ENCODE measurements at places on chromosomes 1 and 21.

DNA sequence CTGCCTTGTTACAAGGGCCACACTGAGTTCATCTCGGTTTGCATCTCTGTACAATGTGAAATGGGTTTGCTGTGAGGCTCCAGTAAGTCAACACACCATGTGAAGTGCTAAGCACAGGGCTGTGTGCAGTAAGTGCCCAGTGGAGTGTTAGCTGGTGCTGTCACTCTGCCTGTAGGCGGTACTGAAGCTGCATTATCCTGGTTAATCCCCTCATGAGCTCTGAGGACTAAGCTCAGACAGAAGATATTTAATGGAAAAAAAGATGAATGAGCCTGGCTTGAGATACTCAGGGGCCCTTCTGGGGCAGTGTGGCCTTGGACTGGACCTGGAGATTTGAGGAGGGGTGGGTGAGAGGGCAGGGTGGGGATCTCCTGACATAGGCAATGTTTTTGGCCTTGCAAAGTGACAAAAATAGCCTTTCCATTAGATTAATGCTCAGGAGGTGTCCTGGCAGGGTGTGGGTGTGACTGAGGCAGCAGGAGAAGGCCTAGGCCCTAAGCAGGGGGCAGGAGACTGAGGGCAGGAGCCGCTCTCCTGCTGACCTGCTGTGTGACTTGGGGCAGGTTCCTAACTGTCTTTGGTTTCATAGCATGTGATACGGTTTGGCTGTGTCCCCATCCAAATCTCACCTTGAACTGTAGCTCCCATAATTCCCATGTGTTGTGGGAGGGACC, 570.5 kb downstream of the PTPRU start:
- no peak for DNase-seq

DNA sequence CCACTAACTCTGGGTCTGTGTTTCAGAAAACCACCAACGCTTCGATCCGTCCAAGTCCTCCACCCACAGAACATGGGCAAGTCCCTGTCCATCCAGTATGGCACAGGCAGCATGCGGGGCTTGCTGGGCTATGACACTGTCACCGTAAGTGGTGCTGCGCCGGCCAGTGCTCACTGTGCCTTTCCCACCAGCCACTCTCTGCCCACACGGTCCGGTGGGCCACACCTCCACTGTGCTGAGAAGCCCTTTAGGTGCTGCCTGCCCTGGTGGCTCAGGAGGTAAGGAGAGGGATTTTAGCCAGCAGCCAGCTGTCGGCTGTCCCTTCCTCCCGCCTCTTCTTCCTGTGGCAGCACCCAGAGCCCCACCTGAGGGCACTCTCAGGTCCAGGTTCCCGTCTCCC, 33.9 kb downstream of the PROK1 start:
- no peak for DNase-seq

DNA sequence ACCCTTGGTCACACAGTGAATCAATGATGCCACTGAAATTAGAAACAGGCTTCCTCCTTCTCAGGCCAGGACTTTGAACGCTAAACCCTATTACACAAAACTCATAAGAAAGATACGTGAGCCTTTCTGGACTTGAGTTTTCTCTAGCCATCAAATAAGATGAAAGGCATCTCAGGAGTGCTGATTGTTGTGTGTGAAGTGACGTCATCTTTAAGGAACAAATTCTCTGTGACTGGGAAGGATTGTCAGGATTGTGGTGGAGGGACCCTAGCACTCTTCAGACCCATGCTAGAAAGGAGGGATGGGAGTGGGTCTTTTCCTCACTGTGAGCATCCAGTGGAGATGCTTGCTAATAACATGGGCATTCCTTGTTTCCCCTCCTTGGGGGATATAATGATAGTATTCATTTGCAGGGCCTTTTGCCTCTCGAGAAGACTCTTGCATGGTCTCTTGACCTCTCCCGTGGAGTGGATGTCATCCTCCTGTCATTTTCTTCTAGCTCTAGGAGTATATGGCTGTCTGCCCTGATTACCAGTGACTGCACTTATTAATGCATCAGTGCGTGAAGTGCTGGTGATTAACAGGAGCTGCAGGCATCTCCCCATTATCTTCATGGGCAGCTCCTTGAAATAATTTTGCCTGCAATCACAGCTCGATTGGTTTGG, 39.9 kb downstream of the SPATA46 start:
- DNase-seq = no peak

GRCh38 chr1:79042117-79042516, 35.6 kb upstream of the ADGRL4 start:
- no peak for DNase-seq

GRCh38 chr1:72177711-72178110, 104.6 kb downstream of the NEGR1 start:
- no peak for DNase-seq

- no peak for DNase-seq
These were observed 33.3 kb downstream of the LAMB3 start for GRCh38 chr1:209618756-209619420.

GRCh38 chr1:8294170-8294697, 23.7 kb upstream of the SLC45A1 start:
- no peak for DNase-seq

- DNase-seq = no peak
These were observed 21.7 kb upstream of the SLC44A3 start for GRCh38 chr1:94798462-94798861.

DNA sequence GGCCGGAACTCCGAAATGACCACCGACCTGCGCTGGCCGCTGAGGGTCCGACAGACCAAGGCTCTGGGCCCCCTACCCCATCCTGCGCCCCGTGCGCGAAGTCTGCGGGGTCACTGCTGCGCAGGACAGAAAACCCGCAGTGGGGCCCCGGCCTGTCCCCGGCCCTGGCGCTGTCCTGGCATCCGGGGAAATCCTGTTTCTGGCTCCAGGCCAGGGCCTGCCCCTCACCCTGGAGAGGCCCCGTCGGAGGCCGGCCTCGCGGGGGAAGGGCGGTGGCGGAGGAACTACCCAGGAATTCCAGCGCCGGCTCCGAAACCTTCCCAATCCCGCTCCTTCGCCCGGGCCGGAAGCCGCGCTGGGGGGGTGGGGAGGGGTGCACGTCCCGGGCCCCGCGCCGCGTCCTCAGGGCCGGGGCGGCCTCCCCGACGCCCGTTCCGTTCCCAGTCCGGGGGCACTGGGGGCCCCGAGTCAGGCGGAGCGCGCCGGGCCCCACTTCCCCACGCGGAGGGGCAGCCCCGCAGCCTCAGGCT, 77.0 kb downstream of the MORN1 start:
- peak; percentile 75 for DNase-seq

GRCh38 chr1:81366173-81366572, 434.6 kb upstream of the ADGRL2 start:
- no peak for DNase-seq

GRCh38 chr1:223266632-223267172, 97.3 kb downstream of the SUSD4 start:
- DNase-seq = no peak

DNA sequence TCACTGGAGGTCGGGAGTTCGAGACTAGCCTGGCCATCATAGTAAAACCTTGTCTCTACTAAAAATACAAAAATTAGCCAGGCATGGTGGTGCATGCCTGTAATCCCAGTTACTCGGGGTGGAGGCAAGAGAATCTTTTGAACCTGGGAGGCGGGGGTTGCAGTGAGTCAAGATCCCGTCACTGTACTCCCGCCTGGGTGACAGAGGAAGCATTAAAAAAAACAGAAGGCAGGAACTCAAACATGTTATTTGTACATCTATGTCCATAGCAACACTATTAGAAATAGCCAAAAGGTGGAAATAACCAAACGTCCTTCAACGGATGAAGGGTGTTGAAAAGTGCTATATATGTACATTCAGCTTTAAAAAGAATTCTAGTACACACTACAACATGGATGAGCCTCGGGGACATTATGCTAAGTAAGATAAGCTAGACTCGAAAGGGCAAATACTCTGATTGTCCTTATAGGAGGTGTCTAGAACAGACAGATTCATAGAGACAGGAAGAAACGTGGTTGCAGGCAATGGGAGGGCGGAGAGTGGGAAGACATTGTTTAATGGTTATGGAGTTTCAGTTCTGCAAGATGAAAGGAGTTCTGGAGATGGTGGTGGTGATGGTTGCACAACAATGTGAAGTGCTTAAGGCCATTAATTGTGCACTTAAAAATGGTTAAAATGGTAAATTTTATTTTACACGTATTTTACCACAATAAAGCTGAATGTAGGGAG, 19.2 kb downstream of the NLRP3 start:
- DNase-seq = no peak

DNA sequence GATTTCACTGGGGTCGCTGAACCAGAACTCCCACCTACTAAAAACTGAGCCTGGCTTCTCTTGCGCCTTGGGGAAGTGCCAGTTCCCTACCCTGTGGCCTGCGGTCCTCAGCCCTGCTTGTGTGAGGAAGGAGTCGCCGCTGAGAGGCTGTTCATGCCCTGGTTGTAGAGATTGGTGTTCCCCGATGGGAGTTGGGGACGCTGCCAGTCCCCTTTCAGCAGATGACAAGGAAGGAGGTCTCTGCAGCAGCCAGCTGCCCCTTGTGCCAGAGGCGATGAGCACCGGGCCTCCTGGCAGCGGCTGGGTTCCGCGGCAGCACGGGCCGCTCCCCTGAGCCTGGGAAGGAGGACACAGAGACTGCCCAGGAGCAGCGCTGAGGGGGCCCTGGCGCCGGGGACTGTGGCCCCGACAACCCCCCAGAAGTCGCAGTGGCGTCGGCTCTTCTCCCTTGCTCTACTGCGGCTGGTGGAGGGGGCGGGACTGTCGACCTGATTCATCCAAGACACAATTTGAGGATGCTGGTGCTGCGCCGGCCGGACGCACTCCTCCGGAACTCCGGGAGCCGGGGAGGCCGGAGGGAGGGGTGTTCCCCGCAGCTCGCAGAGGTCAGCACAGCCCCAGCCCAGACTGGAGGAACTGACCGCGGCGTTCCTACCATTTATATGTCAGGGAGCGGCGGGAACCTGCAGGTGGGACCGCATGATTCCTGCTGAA, 12.0 kb upstream of the ADORA3 start:
- peak; percentile 52 for DNase-seq

Data from adrenal gland (tissue), 19 donors.